Putamen (tissue), 1 donor: ENCODE measurements at places on chromosomes 2 and 18.

- no peak for DNase-seq
These were observed 141.5 kb upstream of the FN1 start for GRCh38 chr2:215577356-215577755.

- DNase-seq: no peak
These were observed 315.4 kb downstream of the ETAA1 start for GRCh38 chr2:67712484-67712883.

DNA sequence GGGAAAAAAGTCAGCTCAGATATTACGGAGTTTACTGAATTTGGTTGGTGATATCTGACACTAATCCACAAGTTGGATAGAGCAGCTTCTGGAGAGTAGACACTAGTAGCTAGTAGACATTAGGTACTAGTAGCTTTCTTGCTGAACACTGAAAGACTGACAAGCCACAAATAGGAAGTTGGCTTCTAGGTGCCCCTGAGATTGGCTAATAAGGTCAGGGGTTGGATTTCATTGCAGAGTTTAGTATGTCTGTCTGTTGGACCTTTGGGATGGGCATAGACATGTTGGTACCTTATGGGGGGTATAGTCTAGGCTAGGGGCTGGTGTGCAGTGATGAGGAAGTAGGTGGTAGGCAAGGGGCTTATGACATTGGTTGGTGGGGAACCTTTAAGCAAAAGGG lies 164.9 kb upstream of the LRRTM1 start:
- no peak for DNase-seq

DNA sequence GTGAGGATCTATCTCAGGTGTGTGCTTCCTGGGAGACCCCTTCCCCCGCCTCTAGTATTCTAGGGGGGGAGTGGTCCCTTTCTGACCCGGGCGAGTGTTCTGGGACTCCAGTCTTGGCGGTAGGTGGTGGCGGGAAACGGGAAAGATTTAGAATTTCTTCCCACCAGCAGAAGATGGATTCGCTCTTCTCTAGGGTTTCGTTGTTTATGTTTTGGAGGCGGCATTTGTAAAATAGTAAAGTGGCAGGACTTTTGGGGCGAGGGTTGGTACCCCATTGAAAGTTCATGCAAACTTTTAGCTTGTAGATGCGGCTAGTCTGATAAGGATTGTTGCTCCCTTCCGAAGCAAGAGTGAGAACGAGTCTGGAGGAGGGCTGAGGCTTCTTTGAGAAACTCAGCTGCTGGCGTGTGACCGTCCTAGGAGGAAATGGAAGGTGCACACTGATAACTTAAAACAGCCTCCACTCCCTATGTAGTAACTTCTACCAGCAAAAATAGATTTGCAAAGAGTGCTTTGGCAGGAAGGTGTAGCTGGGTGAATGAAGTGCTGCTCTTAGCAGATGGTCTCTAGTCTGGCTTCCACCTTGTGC lies 412 bp downstream of the GPD2 start:
- peak; percentile 28 for DNase-seq

- no peak for DNase-seq
These were observed 68.6 kb downstream of the APLF start for GRCh38 chr2:68536000-68536399.

- no peak for DNase-seq
These were observed 70.3 kb upstream of the SNTG2 start for GRCh38 chr2:880201-880970.

DNA sequence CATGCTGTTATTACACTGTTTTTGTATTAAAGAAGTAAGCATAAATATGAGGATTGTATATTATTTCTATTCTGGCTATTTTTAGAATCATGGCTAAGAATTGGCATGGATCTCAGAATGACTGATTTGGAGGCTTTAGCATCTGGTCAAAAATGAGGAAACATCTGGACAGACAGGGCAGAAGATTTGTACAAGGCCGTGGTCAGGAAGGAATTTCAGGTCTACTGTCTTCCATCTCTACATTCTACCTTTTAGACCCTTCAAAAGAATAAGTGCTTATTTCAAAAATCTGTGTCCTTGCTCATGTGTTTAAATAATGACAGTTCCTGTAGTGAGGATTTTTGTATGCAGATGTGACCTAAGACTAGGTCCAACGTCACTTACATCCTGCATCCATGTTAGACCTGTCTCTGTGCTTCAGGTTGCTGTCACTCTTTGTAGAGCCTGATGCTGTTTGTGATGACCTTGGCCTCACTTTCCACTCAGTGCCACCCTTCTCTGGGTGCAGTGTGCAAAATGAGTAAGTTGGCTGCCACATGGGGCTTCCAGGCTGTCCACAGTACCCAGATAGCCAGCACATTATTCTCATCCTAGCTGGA lies 54.7 kb upstream of the B3GNT2 start:
- no peak for DNase-seq

GRCh38 chr2:142981756-142982155 lies 104.3 kb downstream of the KYNU start:
- no peak for DNase-seq

- no peak for DNase-seq
These were observed 14.7 kb downstream of the HDAC4 start for GRCh38 chr2:239386001-239386670.

- DNase-seq: no peak
These were observed 26.1 kb downstream of the KIF5C start for GRCh38 chr2:148901142-148901541.

DNA sequence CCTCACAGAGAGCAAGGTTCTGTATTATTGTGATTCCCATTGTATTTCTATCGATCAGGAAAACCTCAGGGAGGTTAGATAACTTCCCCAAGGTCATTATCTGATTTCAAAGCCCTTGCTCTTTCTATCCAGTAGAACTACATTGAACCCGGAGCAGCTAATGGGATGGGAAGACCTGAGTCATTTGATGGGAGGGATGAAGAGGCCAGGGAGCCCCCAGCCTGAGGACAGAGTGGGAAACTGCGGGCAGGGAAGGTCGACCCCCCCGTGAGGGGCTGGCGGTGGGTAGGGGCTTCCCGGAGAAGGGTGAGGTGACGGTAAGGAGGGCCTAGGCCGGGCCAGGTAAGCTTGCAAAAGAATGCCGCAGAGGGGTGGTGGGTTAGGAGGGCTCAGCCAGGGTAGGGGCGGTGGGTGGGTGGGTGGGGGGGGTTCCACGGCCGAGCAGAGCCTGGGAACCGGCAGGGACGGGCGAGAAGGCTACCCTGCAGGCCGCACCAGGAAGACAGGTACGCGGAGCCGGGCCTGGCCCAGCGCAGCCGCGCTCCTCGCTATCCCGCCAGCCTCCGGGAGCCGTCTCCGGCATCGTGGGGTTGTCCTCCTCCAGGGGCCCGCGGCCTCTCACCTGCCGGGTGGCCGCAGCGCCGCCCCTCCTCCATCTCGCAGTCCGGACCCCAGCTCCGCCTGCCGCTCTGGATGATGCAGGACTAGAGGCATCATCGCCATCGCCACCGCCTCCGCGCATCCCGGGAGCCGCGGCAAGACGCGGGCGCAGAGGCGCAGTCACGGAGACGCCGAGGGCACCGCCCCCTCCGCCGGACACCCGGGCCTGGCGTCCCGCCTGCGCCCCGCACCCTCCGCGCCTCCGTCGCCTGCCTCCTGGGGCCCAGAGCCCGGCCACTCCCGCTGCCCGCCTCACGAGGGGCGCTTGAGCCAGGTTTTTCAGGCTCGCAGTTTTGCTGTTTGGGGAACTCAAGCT lies at the start of gene GPR75:
Gene GPR75 (minus strand): TSS at position 762 of the 976 bp plus-strand sequence. CDS start 5,211 bp downstream, outside the sequence.
- DNase-seq: peak; percentile 57

DNA sequence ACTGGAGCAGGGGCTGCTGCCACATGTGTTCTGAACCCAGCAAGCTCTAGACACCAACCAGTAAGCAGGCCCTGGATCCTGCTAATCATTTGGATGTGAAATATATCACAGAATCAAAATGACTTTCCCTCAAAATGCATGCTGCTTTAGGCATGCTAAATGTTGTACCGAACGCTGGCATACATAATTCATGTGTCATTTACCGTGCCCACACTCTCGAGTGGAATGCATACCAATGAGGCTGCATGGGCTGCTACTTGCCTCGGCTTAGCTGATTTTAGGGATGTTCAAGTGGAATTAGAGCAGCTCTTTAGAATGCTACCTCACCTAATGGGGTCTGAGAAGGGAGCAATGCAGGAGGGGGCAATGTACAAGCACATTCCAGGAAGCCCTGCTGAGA lies 509.6 kb upstream of the RAB6C start:
- peak; percentile 71 for DNase-seq

GRCh38 chr2:226692521-226693126 lies 107.0 kb downstream of the IRS1 start:
- DNase-seq: no peak

GRCh38 chr2:173739006-173739405 lies 226.2 kb downstream of the SP3 start:
- DNase-seq: no peak

DNA sequence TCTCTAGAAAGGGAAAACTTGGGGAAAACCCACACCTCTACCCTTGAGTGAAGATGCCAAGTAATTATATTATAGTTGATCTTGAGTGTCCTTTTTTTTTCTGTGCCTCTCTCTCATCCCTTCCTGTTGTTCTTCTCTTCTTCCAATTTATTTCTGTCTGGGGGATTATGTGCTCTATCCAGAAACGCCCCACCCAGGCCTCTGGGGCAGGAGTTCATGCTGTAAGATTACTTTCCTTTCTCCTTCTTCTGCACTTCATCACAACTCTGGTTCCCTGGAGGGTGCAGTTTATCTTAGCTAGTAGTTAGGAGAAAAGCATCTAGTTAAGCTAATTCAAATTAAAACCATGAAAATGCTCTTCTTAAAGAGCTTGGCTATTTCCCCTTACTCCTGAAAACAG lies 30.3 kb upstream of the DNAJC27 start:
- DNase-seq: no peak
